Kidney capillary endothelial cell (primary cell): ENCODE measurements at places on chromosomes 16 and 17.

DNA sequence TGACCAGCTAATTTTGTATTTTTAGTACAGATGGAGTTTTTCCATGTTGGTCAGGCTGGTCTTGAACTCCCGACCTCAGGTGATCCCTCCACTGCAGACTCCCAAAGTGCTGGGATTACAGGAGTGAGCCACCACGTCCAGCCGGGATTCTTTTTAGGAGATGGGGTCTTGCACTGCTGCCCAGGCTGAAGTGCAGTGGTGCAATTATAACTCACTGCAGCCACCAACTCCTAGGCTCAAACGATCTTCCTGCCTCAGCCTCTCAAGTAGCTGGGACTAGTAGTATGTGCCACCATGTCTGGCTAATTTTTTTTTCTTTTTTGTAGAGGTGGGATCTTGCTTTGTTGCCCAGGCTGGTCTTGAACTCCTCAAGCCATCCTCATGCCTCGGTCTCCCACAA, 56.4 kb upstream of the MGAT5B start:
- no peak for DNase-seq

DNA sequence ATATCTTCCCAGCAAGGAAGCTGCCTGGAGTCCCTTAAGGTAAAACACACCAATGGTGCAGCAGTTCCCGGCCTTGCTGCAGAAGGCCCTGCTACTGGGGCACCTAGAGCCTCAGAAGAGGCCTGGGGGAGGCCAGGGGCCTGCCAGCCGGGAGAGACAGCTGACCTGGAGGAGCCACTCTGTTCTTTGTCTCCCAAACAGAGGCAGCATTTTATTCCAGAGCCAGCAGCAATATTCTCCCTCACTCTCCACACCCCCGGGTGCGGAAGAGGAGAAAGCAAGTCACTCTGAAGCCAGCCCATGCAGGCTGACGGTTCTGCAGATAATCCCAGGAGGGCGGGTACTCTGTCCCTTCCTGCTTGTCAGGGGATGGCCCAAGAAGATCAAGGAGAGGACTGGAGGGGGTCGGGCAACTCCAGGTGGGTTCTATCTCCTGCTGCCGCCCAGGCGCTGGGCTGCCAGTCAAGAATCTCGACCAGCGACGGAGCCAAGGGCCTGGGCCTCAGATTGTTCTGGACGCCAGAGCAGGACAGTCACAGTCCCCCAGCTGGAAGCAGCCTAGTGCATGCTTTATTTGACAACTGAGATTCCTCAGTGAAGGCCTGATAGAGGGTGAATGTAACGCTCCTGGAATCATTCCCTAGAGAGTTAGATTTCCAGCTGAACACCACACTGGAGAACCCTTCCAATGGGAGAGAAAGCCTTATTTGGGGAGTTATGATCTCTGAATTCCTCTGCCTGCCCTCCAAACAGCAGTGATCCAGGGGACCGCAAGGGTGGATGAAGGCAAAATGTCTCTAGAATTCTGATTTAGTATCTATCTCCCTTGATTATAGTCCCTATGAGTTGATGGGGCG, 1.1 kb upstream of the KIFC3 start:
- DNase-seq, result no peak

- DNase-seq, result no peak
Measured at GRCh38 chr17:50904518-50905459, 38.6 kb upstream of the TOB1 start.

DNA sequence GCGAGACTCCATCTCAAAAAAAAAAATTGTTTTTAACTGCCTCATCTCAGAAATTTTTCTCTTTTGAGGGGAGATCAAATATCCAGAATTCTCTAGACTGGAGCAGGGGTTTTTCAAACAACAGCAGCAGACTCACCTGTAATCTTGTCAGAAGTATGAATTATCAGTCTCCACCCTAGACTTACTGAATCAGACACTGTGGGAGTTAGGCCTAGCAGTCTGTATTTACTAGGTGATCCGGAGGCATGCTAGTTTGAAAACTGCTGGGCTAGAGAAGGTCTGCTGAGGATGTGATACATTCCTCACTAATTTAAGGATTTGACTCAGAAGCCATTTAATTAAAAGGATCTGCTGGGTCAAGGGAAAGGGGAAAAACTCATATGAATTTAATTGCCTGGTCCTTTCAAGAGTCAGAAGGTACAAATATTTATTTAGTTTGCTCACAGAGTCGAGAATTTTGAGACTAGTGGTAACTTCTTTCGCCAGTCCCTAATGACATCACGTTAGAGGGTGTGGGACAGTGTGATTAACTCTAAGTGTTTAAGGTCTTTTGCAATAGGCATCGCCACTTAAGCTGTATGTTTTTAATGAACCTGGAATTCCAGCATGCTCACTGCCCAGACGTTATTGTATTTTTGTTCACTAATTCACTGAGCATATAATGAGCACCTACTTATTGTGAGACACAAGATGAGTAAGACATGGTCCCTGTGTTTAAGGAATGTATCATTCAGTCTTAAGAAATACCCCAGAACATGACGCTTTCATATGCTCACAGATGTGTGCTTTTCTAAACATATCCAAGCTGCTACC, 14.2 kb downstream of the ATP6V0A1 start:
- no peak for DNase-seq

- DNase-seq, result peak; percentile 23
Measured at GRCh38 chr16:82368041-82368440, 198.0 kb upstream of the MPHOSPH6 start.

GRCh38 chr16:50259334-50260205, 6.8 kb upstream of the ADCY7 start:
- no peak for DNase-seq

- DNase-seq, result no peak
Measured at GRCh38 chr16:49514073-49514980, 140.7 kb downstream of the C16orf78 start.

GRCh38 chr16:11632455-11632939, 35.8 kb upstream of the SNN start:
- no peak for DNase-seq

GRCh38 chr17:67656494-67657203, 61.1 kb upstream of the NOL11 start:
- no peak for DNase-seq

DNA sequence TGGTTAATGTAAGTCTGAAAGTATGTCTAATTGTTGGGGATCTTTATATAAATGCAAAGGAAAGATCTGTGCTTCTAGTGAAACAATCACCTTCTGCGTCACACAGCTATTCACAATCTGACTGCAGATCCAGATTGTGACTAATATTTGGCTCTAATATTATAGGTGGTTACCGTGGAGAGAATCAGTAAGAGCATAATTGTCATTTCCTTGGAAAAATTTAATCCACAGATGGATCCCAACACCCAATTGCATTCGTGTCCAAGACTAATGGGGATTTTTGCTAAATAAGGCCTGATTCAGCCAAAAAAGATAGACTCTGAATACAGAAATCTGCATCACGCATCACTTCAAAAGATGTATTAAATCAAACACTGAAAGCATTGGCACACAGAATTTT, 2.7 kb upstream of the KCNJ2 start:
- peak; percentile 53 for DNase-seq

DNA sequence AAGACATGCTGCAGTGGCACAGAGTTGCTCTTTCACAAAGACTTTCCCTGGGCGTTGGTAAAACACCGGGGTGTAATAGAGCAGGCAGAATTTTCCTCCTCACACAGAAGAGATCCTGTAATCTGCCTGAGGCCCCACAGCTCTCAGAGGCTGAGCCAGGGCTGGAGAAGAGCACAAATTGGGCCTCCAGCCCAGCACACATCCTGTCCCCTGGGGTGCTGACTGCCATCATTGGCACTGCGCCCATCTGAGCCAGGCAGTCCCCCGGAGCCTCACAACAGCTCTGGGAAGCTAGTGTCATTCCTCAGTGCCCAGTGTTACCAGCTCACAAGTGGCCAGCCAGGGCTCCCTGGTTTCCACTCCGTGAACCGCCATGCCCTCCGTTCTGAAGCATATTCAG, 119.4 kb downstream of the SOCS1 start:
- peak; percentile 55 for DNase-seq

GRCh38 chr16:69693916-69694315, 32.4 kb downstream of the NQO1 start:
- no peak for DNase-seq

GRCh38 chr17:61436273-61436672, 15.9 kb upstream of the TBX4 start:
- DNase-seq, result no peak

GRCh38 chr16:84278968-84279367, 15.7 kb upstream of the WFDC1 start:
- DNase-seq, result no peak

DNA sequence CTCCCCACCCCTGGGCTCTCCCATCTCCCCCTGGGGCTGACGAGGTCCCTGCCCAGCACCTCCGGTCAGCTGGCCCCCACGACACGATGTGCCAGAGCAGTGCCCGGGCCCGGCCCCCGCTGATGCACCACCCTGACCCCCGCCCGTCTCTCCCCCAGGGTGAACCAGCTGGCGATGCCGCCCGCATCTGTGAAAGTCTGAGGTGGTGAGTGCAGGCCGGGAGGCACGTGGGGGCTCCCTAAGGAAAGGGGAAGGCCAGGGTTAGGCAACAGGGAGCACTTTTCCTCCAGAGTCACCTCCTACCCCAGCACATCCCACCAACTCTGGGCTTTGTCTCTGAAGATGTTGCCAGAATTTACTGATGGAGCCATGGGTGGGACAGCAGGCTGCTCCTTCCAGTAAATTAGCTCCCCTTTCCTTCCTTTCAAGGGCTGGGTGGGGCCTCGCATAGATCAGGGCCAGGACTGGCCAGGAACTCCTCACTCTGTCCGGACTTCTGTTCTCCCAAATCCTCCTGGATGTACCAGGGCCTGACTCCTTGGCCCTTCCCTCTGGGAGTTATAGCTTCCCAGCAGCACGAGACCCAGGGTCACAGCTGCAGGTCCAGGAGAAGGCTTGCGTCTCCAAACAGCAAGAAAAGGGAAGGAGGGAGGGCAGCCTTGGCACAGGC, 18.3 kb downstream of the MYBBP1A start:
- no peak for DNase-seq

DNA sequence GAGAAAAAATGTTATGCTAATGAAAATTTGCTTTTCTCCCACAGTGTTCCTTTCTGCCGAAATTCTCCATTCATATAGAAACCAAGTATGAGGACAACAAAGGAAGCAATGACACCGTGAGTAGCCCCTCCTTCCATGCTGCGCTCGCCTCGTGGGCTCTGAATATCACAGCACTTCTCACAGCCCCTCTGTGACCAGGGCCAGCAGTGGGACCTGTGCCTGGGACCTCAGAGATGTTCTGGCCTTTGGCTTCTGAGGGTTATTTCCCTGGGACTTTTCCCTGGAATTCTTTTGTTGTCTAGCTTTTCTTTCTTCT, 139.6 kb upstream of the NOL11 start:
- peak; percentile 45 for DNase-seq

GRCh38 chr17:76189247-76189646, 48.2 kb upstream of the FOXJ1 start:
- DNase-seq, result no peak

DNA sequence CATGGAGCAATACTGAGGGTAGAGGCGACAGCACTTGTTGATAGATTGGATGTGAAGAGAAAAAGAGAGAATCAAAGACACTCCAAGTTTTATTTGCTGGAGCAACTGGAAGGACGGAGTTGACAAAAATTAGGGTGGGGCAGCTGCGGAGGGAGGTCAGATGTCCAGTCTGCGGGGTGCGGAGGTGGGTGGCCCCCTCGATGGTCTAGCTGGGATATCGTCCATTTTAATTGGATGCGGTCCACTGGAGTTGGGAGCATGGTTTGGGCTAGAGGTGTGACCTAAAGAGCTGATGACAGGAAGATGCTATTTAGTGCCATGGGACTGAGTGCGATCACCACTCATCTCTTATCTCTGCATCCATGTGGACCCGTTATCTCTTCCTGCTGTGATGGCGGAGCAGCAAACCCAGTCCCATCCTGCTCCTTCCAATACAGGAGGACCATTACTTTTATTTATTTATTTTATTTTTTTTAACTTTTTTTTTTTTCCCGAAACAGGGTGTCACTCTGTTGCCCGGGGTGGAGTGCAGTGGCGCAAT, 48.3 kb upstream of the CBX4 start:
- DNase-seq, result no peak

GRCh38 chr16:78513838-78514237, 414.4 kb downstream of the WWOX start:
- DNase-seq, result no peak

DNA sequence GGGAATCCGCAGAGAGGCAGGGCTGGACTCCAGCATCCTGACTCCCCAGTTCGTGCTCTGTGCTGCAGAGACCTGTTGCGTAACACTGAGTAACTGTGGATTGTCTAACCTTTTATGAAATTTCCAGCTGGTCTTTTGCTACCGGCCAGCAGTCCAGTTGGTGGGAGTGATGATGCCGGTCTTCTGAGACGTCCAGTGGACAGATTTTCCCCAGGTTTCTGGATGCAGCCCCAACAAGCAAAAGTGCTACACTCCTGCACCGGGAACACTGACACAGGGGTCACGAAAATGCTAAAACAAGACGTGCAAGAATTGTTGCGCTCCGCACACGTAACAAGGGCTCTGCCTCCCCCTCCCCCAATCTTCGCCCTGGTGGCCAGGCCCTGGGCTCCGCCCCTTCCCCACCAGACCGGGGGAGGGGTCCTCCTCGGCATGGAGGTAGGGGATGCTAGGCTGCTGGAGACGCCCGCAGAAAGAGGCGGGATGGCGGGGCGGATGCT, 701 bp upstream of the MRC2 start:
- no peak for DNase-seq

GRCh38 chr17:15971882-15972281, 27.0 kb downstream of the ADORA2B start:
- no peak for DNase-seq

- DNase-seq, result no peak
Measured at GRCh38 chr17:39769974-39770587, 32.3 kb downstream of the GRB7 start.

- no peak for DNase-seq
Measured at GRCh38 chr16:50288026-50288425, 21.7 kb downstream of the ADCY7 start.

DNA sequence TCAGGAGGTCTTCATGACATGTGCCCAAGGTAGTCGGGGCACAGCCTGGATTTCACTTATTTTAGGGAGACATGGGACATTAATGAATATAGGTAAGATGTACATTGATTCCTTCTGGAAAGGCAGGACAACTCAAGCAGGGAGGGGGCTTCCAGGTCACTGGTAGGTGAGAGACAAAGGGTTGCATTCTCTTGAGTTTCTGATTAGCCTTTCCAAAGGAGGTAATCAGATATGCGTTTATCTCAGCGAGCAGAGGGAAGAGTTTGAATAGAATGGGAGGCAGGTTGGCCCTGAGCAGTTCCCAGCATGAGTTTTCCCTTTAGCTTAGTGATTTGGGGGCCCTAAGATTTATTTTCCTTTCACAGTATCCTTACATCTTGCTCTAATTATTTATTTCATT, 443.8 kb upstream of the EEF2KMT start:
- DNase-seq, result no peak

GRCh38 chr17:34252095-34252443, 3.0 kb upstream of the CCL2 start:
- DNase-seq, result no peak
